ENCODE measurements at places on chromosomes 1 and 21.

DNA sequence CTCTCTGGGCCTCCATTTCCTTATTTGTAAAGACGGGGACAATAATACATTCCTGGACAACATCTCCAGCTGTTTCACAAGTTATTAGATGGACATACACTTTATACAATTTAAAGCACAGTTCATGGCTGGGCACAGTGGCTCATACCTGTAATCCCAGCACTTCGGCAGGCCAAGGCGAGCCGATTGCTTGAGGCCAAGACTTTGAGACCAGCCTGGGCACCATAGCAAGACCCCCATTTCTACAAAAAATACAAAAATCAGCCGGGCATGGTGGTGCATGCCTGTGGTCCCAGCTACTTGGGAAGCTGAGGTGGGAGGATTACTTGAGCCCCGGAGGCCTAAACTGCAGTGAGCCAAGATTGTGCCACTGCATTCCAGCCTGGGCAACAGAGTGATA is 34.1 kb downstream of the IGSF21 start:
- DNase-seq, result no peak

GRCh38 chr21:38639571-38640354 is 141.5 kb upstream of the ERG start:
- DNase-seq, result peak; percentile 92

DNA sequence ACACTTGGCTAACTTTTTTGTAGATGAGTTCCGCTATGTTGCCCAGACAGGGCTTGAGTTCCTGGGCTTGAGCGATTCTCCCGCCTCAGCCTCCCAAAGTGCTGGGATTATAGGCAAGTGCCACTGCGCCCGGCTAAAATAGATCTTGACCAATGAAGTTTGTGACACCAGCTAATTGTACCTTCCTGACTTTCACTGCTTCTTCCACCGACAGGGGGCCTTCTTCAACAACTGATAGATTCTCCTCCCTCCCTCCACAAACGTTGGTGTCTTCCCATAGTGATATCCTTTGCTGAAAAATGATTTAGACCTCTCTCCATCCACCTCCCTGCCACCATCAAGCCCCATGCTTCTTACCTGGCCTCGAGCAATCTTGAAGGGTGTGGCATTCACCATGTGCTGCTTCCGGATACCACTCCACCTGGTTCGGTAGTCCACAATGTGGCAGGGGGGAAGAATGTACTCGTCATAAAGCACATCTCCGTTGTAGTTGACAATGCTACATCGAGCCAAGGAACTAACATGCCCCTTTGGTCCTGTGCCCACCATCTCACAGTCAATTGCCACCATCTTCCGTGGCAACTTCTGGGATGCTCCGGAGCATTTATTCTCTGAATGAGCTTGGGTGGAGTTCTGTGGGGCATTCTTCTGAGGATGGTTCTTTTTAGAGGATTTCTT is 1.6 kb upstream of the METTL25B start:
- DNase-seq, result peak; percentile 91

GRCh38 chr21:39385299-39386145 is 36.6 kb upstream of the HMGN1 start:
- no peak for DNase-seq

GRCh38 chr1:208025031-208025430 is 114.1 kb upstream of the CD34 start:
- no peak for DNase-seq

GRCh38 chr1:193068013-193068412 is 8.6 kb downstream of the RO60 start:
- peak; percentile 91 for DNase-seq

- peak; percentile 61 for DNase-seq
Observed at GRCh38 chr1:156319664-156320063, 18.4 kb downstream of the CCT3 start.

- DNase-seq, result no peak
Observed at GRCh38 chr21:38291874-38292273, 35.1 kb downstream of the KCNJ15 start.

GRCh38 chr1:200336901-200337391 is 72.9 kb downstream of the ZNF281 start:
- no peak for DNase-seq

GRCh38 chr1:174724219-174724618 is 275.5 kb upstream of the CACYBP start:
- DNase-seq, result no peak

DNA sequence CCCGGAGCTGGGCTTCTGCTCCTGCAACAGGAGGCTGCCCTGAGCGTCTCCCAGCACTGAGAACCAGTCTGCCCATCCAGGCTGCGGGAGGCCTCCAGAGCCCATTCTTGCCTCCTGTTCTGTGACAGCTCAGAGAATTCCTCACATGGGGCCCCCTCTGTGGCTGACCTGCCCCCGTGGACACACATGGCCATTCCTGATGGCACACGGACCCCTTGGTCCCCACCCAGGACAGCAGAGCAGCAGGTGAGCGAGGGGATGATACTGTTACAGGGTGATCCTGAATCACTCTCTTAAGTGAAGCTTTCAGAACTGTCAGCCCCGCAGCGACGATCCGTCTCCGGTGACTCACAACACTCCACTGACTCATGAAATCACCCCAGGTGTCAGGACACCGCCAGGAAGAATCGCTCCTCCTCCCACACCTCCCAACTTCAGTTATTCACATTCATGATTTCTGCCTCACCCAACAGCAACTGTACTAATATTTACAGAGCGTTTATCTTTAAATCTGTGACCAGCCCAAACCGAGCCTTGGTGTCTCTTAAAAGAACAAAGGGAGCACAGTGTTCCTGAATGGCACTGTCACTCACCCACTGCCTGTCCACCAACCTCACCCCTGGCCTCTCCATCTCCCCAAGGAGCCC is 22.5 kb downstream of the CHD5 start:
- no peak for DNase-seq

- no peak for DNase-seq
Observed at GRCh38 chr21:38323721-38324531, 67.1 kb downstream of the KCNJ15 start.

DNA sequence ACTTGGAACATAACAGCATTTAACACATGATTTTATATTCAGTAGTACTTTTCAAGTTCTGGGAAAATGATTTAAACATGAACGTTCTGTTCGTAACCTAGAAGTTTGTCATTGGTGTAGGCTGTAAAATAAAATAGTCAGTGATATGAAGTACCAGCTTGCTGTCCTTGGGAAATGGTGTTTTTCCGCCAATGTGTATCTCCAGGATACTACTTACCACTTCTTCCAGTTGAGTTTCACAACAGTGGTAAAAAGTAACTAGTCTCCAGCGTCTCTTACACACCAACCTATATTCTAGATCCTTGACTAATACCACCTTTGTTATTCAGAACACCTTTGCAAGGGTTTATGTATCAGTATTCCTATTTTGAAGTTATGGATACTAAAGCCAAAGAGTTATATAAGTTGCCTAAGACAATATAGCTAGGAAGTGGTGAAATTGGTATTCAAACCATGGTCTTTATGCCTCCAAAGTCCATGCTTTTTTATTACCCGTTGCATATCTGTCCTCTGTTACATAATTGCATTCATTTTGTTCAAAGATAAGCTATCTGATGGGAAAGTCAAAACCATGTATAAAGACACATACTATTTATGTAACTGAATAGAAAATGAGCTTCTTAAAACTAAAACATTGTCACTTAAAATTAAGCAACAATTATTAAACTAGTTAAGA is 43.1 kb downstream of the HOOK1 start:
- no peak for DNase-seq

DNA sequence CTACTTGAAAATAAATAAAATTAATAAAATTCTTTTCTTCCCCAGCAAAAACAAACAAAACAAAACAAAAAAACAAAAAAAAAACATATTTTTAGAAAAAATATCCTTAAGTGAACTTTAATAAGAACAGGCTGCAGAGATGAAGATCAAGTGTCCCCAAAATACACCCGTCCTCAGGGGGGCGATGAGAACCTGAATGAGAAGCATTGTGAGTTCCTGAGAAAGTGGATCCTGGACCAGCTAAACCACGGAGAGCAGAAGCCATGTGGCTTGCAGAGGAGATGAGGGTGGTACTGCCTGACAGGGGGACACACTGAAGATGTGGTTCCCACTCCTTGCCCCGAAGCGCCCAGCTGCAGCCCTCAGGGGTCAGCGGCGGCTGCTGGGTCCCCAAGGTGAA is 89.3 kb downstream of the ITPKB start:
- peak; percentile 51 for DNase-seq

DNA sequence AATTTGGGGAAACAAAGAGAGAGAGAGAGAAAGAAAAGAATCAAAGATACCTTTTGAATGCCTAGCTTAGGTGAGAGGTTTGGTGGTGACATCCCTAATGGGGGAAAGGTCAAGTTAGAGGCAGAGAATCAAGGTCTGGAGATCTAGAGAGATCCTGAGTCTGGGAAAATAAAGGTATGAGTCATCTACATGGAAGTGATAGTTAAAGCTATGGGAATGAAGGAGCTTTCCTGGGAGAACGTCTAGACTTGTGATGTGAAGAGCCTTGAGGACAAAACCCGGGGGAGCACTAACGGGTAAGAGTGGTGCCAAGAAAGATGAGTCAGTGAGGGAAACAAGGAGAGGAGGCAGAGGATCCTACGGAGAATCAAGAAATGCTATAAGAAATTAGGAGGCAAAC is 110.8 kb upstream of the RUNX1 start:
- DNase-seq, result no peak

DNA sequence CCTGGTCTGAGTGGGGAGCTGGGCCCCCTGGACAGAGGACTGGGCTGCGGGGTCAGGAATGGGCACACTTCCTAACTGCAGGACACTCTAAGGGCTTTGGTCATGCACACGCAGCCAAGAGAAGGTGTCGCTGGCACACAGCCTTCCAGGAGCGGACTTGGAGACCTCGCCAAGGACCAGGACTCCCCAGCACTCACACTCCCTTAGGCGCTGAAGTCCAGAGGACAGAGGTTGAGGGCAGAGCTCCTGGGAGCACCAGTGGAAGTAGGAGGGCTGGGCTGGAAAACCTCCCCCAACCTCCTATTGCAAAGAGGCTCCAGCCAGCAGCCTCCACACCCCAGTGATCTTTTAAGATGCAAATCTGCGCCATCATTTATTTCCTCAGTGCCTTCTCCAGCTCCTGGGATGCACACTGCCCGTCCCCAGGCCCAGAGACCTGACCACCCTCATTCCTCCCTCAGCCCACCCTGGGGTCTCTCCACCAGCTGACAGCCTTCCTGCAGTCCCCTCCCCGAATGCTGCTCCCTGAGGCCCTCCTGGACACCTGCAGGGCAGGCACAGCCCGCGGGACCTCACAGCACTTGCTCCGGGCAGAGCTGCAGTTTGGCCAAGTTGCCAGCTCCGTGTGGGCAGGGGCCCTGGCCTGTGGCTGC is 3.0 kb downstream of the TSPEAR start:
- DNase-seq, result no peak

DNA sequence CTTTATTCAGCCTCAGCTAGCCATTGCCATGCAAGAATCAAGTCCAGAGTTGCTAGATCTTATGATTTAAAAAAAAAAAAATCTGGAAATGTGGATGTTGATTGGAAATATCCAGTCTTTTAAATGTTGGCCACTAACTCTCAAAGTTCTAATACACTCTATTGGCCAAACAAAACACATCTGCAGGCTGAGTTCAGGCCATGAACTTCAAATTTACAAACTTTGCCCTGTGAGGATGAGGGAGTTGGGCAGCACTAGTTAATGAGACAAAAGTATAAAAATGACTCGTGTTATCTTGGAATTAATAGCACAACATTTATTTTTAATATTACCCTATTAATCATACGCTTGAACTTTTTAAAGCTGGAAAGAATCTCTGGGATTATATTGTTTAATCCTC is 432.3 kb downstream of the PLPP3 start:
- no peak for DNase-seq

DNA sequence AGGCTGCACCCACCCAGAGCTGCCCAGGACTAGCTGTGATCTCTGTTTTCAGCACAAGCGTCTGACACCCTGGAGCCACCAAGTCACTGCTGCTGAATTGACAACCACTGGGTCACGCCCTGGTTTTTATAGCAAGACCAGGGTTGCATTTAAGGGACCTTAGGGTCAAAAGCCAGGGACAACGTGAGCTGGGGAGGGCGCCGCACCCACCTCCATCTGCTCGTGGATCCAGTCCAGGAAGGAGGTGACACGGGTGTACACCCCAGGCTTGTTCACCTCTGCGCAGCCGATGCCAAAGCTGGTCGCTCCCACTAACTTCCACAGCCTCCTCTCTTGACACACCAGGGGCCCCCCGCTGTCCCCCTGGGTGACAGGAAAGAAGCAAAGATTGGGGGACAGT is 9.2 kb upstream of the TFF1 start:
- no peak for DNase-seq

DNA sequence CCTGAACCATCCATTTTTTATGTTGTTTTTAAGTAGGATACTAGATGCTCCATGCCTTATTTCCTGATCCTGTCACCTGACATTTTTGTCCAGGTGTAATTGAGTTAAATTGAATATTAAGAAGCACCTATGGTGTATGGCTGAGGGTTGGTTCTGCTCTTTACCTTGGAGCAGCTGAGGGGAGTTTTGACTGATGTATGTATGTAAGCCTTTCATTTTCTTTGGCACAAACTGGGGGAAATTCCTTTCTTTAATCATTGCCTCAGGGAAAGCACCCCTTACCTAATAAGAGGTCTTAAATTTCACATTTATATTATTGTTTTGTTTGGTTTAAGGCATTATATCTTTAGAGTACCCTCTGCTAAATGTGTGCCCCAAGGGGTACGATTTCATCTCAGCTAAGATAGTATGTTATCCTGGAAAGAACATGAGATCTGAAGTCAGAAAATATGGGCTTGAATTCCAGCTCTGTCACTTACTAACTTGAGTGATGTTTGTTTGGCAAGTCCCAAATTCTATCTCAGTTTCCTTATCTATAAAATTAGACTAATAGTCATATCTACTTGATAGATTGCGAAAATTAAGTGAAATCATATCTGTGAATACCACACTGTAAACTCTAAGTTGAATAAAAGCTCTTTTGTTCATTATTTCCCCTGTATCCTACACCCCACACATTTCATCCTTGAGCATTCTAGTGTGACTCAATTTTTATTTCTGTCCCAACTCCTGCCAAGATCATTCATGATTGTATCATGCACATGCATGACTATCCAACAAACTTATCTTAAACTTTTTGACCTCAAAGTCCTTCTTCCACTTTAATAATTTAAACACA is 57.7 kb upstream of the NUF2 start:
- no peak for DNase-seq

GRCh38 chr1:224809137-224809536 is 120.3 kb upstream of the DNAH14 start:
- no peak for DNase-seq

GRCh38 chr1:70117046-70117445 is 88.3 kb downstream of the LRRC40 start:
- no peak for DNase-seq

DNA sequence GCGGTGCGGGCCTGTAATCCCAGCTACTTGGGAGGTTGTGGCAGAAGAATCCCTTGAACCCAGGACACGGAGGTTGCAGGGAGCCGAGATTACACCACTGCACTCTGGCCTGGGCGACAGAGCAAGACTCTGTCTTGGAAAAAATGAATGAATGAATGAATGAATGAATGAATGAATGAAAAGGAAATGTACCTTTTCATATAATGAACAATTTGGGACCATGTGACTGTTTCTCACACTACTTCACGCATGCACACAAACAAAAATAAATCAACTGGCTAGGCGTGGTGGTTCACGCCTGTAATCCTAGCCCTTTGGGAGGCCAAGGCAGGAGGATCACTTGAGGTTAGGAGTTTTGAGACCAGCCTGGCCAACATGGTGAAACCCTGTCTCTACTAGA is 24.3 kb downstream of the USP48 start:
- DNase-seq, result no peak

GRCh38 chr21:35204850-35205541 is 155.9 kb upstream of the RUNX1 start:
- DNase-seq, result peak; percentile 88
